ENCODE measurements at places on chromosomes 2 and 18.
A peak's percentile ranks its signal among the peaks of the same experiment; 100 is the strongest.

DNA sequence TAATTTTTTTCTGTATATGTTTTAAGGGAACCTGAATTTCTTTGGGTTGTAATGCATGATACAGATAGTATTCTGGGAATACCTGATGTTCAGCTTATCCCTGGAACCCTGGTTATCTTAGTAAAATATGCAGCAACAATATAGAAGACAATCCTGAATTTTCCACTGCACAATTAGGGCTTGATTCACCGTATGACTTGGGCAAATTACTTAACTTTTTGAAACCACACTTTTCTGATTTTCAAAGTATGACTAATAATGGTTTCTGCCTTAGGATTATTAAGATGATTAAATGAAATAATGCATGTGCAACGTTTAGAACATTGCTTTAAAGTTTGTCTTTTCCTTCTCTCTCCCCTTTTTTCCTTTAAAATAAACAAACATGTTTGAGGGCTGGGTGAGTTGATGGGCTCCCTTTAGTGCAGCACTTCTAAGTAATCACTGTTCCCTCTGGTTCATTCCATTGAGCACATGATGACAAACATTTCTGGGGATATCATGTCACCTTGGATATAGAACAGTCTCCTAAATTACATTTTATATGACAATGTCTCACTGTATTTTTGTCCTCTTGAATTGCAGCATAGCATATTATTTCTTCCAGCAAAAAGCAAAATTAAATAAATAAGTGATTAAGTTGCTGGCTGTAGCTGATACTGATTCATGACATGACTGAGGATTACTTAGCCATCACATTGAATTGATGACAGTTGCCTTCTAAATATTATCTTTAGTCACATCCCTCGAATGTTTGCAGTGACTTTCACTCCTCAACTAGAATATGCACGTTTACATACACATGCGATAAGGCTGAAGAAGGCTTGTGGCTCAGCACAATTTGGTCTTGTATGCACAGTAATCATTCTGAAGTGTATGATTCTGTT lies 254.5 kb downstream of the NEDD4L start:
- no peaks in the 10 kb centered on the region for H3K27me3 ChIP-seq
- no peak overlapping the region for H3K27ac ChIP-seq
- DNase-seq, result no peak
- H3K36me3 ChIP-seq, result peaks cover 10% of the 10 kb centered on the region
- peaks cover 59% of the 10 kb centered on the region for H3K4me1 ChIP-seq

DNA sequence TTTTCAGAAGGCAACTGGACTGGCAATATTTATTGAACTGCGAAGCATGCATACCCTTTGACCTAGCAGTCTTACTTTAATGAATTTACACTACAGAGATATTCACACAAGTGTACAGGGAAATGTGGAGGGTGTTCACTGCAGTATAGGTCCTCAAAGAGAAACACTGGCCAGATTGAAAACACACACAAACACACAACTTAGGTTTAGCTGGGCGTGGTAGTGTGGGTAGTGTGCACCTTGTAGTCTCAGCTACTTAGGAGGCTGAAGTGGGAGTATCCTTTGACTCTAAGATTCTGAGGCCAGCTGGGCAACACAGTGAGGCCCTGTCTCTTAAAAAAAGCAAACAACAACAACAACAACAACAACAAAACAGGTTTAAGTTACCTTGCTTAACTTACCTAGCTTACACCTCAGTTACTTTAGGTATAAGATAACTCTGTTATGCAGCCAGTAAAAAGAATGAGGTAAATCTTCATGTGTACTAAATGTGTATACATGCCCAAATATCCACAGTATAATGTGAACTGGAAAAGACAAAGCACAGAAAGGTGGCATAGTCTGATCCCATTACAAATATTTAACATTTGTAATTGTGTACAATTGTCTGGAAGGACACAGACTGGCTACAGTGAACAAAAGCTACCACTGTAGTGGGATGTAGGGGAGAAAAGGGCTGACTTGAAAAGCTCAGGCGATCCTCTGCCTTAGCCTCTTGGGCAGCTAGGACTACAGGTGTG lies 105.9 kb upstream of the FZD5 start:
- DNase-seq, result no peak
- H3K27ac ChIP-seq, result no peak overlapping the region
- no peaks in the 10 kb centered on the region for H3K27me3 ChIP-seq
- peaks cover 33% of the 10 kb centered on the region for H3K4me1 ChIP-seq

- no peak overlapping the region for H3K4me3 ChIP-seq
- H3K36me3 ChIP-seq, result no peaks in the 10 kb centered on the region
- no peaks in the 10 kb centered on the region for H3K27me3 ChIP-seq
Observed at GRCh38 chr2:36618381-36618780, 20.4 kb upstream of the FEZ2 start.

DNA sequence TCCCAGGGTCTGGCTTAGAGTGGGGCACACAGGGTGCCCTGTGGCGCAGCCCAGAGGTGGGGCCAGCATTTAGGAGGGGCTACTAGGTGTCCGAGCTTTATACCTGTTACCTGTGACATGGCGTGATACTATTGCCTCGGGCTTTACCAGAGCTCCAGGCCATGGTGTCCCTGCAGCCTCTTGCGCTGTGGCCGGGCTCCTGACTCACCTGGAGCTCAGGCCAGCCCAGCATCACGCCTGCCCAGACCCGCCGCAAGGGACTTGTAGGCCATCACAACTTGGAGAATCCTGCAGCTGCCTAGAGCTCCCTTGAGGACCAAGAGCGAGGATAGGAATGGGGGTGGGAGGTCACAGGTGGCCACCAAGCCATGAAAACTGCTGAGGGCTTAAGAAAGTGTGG lies 8.0 kb downstream of the INHBB start:
- no peak overlapping the region for H3K4me3 ChIP-seq
- H3K27me3 ChIP-seq, result peaks cover 72% of the 10 kb centered on the region
- H3K4me1 ChIP-seq, result no peaks in the 10 kb centered on the region
- no peak for DNase-seq

- no peaks in the 10 kb centered on the region for H3K4me1 ChIP-seq
- peak overlapping the region; percentile 71 for H3K4me3 ChIP-seq
- H3K27ac ChIP-seq, result peak overlapping the region; percentile 42
- DNase-seq, result peak; percentile 23
- H3K27me3 ChIP-seq, result no peaks in the 10 kb centered on the region
Observed at GRCh38 chr18:79950515-79951341, 725 bp downstream of the SLC66A2 start.

DNA sequence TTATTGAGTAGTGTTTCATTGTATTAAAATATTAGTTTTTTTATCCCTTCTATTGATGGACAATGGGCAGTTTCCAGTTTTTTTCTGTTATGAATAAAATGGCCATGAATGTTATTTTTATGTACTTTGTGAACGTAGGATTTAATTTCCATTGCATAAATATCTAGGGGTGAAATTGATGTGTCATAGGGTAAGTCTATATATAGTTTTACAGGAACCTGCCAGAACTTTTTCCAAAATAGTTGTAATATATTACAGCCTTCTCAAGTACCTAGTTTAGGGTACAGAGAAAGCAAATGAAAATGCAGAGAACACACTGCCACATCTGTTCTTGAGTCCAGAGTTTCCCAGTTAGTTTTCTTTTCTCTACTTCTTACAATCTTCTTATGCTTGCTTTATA lies 378.6 kb downstream of the MEIS1 start:
- H3K27me3 ChIP-seq, result no peaks in the 10 kb centered on the region
- no peak for DNase-seq
- no peaks in the 10 kb centered on the region for H3K4me1 ChIP-seq
- no peak overlapping the region for H3K4me3 ChIP-seq
- no peak overlapping the region for H3K27ac ChIP-seq
- no peaks in the 10 kb centered on the region for H3K36me3 ChIP-seq

DNA sequence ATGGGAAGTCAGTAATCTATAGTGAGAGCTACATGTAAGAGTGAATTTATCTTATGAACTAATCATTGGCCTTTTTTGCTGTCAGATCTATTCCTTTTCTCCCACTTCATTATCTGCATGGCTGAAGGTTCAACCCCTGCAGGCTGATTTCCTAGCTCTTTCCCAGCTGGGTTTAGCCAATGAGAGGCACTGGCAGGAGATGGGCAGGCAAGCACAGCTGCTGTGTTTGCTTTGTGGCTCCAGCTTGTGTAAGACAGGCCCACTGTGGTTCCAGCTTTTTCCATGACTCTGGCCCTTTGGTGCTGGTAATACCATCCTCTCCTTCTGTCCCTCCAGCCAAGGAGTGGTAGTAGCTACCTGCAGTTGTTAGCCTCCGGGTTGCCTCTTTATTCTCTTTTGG lies 248.8 kb downstream of the PLCL1 start:
- no peak overlapping the region for H3K27ac ChIP-seq
- no peaks in the 10 kb centered on the region for H3K27me3 ChIP-seq
- no peaks in the 10 kb centered on the region for H3K36me3 ChIP-seq

- H3K27ac ChIP-seq, result no peak overlapping the region
- DNase-seq, result no peak
- no peak overlapping the region for H3K4me3 ChIP-seq
Observed at GRCh38 chr2:218429911-218430692, 11.2 kb downstream of the VIL1 start.

GRCh38 chr2:1022178-1022577 lies 71.5 kb downstream of the SNTG2 start:
- no peak overlapping the region for H3K4me3 ChIP-seq
- DNase-seq, result no peak
- H3K36me3 ChIP-seq, result no peaks in the 10 kb centered on the region
- H3K4me1 ChIP-seq, result no peaks in the 10 kb centered on the region

DNA sequence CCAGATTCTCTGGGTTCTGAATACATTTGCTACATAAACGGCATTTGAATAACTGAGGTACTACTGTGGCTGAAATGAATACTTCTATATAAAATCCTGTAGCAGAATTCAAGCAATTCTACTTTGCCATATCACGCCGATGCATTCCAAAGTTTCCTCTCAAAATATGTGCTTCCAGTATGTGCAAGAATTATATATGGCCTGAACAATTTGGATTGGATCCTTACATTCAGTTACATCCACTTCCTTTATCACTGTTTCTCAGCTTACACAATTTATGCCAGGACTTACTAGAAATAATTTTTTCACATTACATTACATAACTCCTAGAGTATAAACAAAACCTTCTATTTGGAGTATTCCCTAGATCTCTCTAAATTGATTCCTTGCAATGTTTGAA lies 46.3 kb upstream of the STAT4 start:
- H3K4me1 ChIP-seq, result no peaks in the 10 kb centered on the region
- H3K4me3 ChIP-seq, result no peak overlapping the region
- no peaks in the 10 kb centered on the region for H3K36me3 ChIP-seq
- H3K27ac ChIP-seq, result no peak overlapping the region
- DNase-seq, result no peak
- no peaks in the 10 kb centered on the region for H3K27me3 ChIP-seq

GRCh38 chr2:121480826-121481225 lies 49.9 kb upstream of the RNU4ATAC start:
- H3K27me3 ChIP-seq, result no peaks in the 10 kb centered on the region
- H3K36me3 ChIP-seq, result no peaks in the 10 kb centered on the region
- peaks cover 39% of the 10 kb centered on the region for H3K4me1 ChIP-seq
- peak; percentile 45 for DNase-seq
- no peak overlapping the region for H3K27ac ChIP-seq

- H3K4me3 ChIP-seq, result no peak overlapping the region
- H3K27me3 ChIP-seq, result no peaks in the 10 kb centered on the region
- no peaks in the 10 kb centered on the region for H3K4me1 ChIP-seq
Observed at GRCh38 chr2:160890667-160891352, 269.4 kb upstream of the TANK start.

- no peaks in the 10 kb centered on the region for H3K36me3 ChIP-seq
- no peaks in the 10 kb centered on the region for H3K4me1 ChIP-seq
- H3K27me3 ChIP-seq, result no peaks in the 10 kb centered on the region
- no peak overlapping the region for H3K4me3 ChIP-seq
- H3K27ac ChIP-seq, result no peak overlapping the region
- DNase-seq, result no peak
Observed at GRCh38 chr2:59957504-59957903, 596.0 kb downstream of the BCL11A start.

DNA sequence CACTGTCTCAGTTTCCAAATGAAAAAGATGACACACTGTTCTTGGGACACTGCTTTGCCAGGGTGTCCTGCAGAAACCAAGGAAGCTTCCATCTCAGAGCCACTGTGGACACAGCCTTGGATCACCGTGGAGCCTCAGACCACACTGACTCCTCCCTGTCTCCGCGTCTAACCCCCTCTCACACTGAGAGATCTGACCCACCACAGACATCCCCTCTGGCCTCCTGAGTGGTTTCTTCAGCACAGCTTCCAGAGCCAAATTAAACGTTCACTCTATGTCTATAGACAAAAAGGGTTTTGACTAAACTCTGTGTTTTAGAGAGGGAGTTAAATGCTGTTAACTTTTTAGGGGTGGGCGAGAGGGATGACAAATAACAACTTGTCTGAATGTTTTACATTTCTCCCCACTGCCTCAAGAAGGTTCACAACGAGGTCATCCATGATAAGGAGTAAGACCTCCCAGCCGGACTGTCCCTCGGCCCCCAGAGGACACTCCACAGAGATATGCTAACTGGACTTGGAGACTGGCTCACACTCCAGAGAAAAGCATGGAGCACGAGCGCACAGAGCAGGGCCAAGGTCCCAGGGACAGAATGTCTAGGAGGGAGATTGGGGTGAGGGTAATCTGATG lies 113.4 kb upstream of the PKDCC start:
- H3K4me3 ChIP-seq, result no peak overlapping the region
- peaks cover 5% of the 10 kb centered on the region for H3K36me3 ChIP-seq
- peaks cover 65% of the 10 kb centered on the region for H3K4me1 ChIP-seq
- no peaks in the 10 kb centered on the region for H3K27me3 ChIP-seq

DNA sequence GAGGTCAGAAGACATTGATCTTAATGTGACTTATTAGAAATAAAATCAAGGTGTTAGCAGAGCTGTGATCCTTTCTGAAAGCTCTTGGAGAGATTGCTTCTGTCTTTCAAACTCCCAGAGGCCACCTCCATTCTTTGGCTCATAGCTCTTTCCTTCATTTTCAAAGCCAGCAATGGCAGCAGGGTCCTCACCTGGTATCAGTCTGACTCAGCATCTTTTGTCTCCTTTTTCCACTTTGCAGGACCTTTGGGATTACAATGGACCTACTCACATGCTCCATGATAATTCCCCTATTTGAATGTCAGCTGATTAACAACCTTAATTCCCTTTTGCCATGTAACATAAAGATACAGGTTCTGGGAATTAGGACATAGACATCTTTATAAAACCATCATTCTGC lies 6.8 kb upstream of the CDH20 start:
- no peak overlapping the region for H3K4me3 ChIP-seq
- DNase-seq, result no peak
- H3K4me1 ChIP-seq, result no peaks in the 10 kb centered on the region
- H3K36me3 ChIP-seq, result no peaks in the 10 kb centered on the region
- H3K27ac ChIP-seq, result no peak overlapping the region
- H3K27me3 ChIP-seq, result no peaks in the 10 kb centered on the region

- H3K4me3 ChIP-seq, result no peak overlapping the region
- no peak overlapping the region for H3K27ac ChIP-seq
- H3K27me3 ChIP-seq, result no peaks in the 10 kb centered on the region
- peaks cover 10% of the 10 kb centered on the region for H3K4me1 ChIP-seq
- H3K36me3 ChIP-seq, result no peaks in the 10 kb centered on the region
Observed at GRCh38 chr2:19580830-19581229, 222.4 kb upstream of the OSR1 start.

GRCh38 chr18:59927246-59927825 lies 27.5 kb downstream of the PMAIP1 start:
- peak overlapping the region; percentile 13 for H3K27ac ChIP-seq
- no peaks in the 10 kb centered on the region for H3K36me3 ChIP-seq
- no peak overlapping the region for H3K4me3 ChIP-seq
- DNase-seq, result peak; percentile 39
- H3K27me3 ChIP-seq, result no peaks in the 10 kb centered on the region
